ENCODE measurements at places on chromosomes 1 and 21. TPM values are rescaled to one million over a fixed set of nuclear protein-coding genes. Genes with fewer than 3 reads are reported as not detected.

GRCh38 chr1:85449356-85449755 is 15.6 kb downstream of the DDAH1 start:
- no peak for DNase-seq

DNA sequence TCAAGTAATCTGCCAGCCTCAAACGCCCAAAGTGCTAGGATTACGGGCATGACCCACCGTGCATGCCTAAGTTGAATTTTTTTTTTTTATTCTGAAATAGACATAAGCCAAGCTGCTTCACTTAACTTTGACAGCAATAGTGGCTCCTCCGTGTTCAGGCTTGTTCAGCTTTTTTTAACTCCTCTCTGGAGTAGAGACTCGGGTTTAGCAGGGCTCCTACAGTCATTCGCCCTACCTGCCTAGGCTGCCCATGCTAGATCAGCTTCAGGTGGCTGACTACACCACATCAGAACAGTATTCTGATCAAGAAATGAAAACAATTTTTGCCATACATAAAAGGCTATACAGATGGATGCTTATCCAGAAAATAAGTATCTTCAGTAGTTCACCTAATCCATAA is 14.7 kb downstream of the ARID4B start:
- DNase-seq = no peak

DNA sequence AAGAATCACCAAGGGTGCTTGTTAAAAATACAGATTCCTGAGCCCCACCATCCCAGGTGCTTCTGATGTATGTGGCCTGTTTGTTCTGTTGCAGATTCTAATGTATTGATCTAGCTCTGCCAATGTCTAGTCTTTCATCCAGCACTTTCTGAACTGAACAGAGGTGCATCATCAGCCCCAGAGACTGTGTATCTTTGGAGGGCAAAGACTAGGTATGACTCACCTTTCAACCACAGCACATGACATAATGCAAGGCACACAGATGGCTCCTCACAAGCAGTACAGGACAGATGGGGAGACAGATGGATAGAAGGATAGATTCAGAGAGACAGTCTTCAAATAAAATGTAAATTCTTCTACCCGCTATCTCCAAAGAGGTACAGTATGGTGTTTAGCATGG is 32.3 kb downstream of the CD58 start:
- DNase-seq = peak; percentile 5

DNA sequence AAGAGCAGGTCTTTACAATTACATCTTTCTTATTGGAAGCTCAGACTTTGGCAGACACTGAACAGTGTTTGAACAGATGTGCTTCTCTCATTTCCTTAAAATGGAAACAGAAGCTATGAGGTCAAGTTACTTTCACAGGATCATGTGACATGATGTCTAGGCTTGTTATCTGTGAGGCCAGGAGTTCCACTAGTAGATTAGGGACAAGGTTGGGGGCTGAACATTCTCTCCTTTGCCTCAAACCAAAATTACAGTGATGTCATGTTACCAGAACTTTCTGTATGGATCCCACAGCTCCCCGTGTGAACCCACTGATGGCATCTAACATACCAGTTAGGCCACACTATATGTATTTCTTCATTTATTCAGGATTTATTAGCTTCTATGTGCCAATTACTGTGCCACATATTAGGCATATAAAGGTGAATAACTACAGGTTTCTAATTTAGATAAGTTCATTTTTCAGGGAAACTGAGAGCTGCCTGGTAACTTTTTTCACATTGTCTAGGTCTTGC is 6.0 kb downstream of the DYNLT5 start:
- no peak for DNase-seq

GRCh38 chr1:27562021-27562420 is 41.9 kb downstream of the AHDC1 start:
- no peak for DNase-seq

- no peak for DNase-seq
Measured at GRCh38 chr1:183792300-183792699, 12.6 kb upstream of the RGL1 start.

DNA sequence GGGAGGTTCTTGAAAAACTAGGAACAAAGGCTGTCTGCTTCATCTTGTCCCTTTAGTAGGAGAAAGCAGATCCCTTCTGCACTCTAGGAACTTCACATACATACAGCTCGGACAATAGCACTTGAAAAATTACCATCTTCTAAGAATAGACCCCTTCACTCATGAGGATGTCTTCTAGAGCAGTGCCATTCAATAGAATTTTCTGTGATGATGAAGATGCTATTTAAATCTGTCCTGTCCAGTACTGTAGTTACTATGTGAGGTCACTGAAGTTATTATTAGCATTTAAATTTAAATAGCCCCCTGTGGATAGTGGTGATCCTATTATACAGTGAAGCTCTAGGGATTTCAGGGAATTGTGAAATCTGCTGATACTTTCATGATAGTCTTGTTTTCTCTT is 46.4 kb upstream of the RAB3GAP2 start:
- DNase-seq = no peak

DNA sequence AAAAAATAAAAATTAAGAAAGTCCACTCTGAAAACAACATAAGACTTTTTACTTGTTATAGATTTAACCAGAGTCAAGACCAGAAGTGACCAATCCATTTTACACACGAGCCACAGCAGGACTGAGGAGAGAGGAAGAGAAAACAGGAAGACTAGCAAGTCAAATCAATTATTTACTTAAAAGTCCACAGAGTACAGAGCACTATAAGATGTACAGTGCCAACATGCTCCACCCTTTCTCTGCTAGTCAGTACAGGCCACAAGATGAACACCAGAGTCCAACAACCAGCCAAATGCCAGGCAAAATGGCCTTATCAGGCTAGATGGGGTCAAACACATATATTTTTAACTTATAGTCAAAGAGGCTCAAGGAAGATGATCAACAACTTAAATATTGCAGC is 19.5 kb downstream of the LUZP1 start:
- no peak for DNase-seq

DNA sequence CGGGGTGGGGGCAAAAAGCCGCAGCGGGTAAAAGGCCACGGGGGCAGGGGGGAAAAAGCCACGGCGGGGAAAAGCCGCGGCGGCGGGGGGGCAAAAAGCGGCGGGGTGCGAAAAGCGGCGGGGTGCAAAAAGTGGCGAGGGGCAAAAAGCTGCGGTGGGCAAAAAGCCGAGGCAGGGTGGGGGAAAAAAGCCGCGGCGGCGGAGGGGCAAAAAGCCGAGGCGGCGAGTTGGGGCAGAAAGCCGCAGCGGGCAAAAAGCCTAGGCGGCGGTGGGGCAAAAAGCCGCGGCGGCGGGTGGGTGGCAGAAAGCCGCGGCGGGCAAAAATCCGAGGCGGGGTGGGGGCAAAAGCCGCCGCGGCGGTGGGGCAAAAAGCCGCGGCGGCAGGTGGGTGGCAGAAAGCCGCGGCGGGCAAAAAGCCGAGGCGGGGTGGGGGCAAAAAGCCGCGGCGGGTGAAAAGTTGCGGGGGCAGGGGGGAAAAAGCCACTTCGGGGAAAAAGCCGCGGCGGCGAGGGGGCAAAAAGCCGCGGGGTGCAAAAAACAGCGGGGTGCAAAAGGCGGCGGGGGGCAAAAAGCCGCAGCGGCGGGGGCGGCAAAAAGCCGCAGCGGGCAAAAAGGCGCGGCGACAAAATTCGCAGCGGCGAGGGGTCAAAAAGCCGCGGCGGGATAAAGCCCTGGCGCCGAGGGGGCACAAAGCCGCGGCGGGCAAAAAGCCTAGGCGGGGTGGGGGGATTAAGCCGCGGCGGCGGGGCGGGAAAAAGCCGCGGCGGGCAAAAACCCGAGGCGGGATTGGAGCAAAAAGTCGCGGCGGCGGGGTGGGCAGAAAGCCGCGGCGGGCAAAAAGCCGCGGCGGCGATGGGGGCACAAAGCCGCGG is 3901.2 kb downstream of the SRGAP2C start:
- no peak for DNase-seq

GRCh38 chr21:40567501-40567900 is 279.5 kb downstream of the DSCAM start:
- no peak for DNase-seq

DNA sequence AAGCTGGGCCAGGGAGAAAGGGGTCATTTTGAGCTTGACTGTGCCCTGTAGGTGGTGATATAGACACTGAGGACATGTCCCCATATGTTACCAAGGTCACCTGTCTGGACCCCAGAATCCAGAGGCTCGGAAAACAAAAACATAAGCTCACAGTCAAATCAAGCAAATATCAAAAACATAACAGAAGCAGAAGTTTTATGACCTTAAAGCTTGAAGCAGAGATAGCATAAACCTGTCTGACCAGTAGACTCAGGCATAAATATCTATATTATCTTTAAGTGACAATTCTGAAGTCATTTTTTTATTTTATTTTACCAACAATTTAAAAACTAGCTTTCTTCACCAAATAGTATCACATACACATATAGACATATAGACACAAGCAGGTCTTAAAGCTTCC is 32.8 kb upstream of the RHOU start:
- DNase-seq = no peak

DNA sequence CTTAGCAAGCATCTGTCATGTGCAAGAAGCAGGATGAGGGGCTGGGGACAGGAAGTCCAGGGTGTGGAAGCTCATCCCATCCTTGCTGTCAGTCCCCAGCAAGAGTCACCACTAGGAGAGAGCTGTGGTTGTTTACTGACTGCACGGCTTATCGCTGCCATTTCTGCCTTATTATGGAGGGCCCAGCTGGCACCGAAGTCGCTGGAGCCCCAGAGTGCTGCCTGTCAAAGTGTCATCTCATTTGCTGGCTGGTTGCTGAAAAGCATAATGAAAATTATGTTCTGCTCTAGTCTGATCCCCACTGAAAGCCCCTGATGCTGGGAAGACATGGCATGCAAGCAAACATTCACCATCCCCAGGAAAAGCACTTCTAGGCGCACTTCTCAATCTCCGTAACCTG is 642.7 kb downstream of the NPHP4 start:
- DNase-seq = no peak

DNA sequence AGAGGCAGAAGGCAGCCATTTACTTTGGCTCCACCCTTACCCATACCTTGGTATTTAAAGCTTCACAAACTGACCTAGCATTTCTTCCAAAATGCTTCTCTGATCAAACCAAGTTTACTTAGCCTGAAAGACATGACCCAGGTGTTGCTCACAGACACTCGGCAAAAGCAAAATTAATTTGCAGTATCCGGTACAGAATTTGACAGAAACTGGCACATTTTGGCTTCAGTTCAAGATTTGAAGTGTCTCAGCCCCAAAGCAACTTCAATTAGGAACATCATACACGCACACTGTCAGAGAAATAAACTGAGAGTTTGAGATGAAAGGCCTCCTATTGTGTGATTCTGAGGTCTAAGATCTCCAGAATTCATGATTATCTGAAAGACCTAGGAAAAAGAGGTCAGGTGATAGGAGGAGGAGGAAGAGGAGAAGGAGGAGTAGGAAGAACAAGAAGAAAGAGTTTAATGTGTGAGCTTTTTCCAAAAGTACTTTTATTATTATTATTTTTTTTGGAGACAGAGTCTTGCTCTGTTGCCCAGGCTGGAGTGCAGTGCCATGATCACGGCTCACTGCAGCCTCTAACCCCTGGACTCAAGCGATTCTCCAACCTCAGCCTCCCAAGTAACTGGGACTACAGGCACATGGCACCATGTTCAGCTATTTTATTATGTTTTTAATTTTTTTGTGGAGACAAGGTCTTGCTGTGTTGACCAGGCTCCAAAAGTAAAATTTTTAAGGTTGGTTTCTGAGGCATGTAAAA is 143.6 kb downstream of the SLC45A1 start:
- DNase-seq = no peak

DNA sequence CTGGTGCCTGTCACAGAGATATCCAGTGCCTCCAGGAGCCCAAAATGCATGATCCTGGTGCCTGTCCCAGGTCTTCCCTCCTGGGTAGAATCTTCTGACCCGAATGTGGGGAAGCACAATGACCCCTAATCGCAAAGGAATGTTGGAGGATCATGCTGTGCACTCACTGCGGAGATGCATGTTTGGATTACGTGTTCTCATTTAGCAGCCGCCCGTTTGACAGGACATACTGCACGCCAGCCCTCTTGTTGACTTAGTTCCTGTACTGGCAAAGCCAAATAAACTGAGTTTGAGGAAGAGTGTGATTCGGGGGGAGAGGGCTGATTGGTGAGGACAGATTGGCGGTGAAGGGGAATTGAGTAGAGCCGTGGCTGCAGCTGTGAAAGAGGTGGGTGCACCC is 85.9 kb upstream of the SIM2 start:
- DNase-seq = no peak

DNA sequence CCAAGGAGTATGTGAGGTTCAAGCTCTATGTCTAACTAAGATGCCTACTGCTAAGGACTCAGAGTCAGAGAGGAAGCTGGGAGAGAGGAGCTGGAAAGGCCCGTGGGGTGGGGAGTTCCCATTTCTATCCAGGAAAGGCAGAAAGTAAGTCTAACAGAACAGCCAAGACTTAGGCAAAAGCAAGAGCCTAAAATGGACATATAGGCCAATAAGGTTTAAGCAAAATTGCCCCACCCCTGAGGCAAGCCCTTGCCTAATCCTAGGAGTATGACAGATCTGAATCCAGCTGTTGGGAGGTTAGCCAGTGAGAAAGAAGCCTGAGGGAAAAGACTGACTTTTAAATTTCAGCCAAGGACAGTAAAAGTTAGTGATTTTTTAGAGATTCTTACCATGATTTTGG is 1.6 kb upstream of the KLHDC9 start:
- DNase-seq = no peak

GRCh38 chr21:38804789-38805327 is 871 bp upstream of the ETS2 start:
- DNase-seq = peak; percentile 84

DNA sequence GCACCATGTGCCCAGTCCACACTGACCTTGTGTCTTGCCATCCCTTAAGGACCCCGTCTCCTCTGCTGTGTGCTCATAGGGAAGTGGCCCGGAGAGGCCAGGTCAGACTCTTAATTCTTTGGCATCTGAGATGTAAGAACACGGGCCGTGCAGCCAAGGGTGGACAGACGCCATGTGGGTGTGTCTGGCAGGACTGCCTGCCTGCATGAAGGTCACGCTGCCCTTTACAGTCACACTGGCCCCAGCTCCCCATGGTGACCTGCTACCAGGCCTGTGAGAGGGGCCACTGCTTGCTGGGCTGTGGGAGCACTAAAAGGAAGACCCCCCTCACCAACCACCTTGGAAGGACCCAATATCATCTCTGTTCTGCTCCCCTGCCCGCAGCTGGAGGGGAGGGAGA is 17.7 kb downstream of the DHRS3 start:
- no peak for DNase-seq

- no peak for DNase-seq
Measured at GRCh38 chr1:166905136-166905535, 29.1 kb upstream of the TADA1 start.

DNA sequence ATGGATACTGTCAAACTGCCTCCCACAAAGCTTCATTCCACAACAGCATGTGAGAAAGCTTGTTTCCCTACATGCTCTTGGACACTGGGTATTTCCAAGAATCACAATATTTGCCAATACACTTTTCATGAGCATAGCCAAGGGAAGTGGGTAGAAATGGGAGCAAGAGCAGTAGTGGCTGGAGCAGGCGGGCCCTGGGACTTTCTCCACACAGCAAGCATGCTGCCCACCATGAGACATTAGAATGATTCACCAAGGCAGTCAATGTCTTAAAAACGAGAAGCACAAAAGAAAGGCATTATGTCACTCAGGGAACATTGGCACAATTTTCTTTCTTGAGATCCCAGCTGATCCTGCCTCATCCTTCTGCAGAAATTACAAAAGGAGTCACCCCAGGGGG is 371.6 kb upstream of the RUNX1 start:
- no peak for DNase-seq

BSND gene
- total RNA-seq = not detected

OR2W3 gene
- not detected for total RNA-seq

RUNX3 gene
- 2.9 TPM for total RNA-seq

HAO2 gene
- total RNA-seq = not detected

CD1B gene
- total RNA-seq = not detected

PADI2 gene
- 0.12 TPM for total RNA-seq

GJA8 gene
- not detected for total RNA-seq

GJB3 gene
- total RNA-seq = not detected

IFI16 gene
- 31.8 TPM for total RNA-seq

TMOD4 gene
- total RNA-seq = 0.35 TPM

MNDA gene
- 0.39 TPM for total RNA-seq
